ENCODE measurements at places on chromosomes 3 and 15.
A peak's percentile ranks its signal among the peaks of the same experiment; 100 is the strongest.

DNA sequence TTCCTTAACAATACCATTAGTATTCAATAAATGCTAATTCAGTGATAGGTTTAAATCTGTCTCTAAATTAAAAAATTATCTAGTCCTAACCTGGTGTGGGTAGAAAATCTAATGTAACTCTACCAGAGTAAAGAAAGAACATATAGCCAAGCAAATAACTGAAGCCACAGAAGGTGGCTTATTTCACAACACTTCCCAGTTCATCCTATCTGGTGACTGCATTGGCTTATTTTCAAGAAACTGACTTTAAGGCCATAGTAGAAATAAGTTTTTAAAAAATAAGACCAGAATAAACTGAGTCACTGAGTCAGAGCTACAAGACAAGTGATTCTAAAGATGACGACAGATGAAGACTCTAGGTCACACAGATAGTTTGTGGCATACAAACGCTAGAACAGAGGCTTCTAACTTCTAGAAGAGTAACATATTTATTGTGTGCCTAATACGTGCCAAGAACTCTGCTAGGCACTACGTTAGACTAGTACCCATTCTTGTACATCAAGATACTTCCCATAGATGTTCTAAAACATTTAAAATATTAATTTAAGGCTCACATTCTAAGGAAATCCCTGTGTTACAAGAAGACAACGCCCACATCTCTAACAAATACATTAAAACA, 25.9 kb downstream of the TMCC1 start:
- H3K4me3 ChIP-seq, result no peak overlapping the region
- H3K27me3 ChIP-seq, result no peaks in the 10 kb centered on the region
- no peaks in the 10 kb centered on the region for H3K36me3 ChIP-seq
- no peak overlapping the region for H3K27ac ChIP-seq
- no peak for DNase-seq

DNA sequence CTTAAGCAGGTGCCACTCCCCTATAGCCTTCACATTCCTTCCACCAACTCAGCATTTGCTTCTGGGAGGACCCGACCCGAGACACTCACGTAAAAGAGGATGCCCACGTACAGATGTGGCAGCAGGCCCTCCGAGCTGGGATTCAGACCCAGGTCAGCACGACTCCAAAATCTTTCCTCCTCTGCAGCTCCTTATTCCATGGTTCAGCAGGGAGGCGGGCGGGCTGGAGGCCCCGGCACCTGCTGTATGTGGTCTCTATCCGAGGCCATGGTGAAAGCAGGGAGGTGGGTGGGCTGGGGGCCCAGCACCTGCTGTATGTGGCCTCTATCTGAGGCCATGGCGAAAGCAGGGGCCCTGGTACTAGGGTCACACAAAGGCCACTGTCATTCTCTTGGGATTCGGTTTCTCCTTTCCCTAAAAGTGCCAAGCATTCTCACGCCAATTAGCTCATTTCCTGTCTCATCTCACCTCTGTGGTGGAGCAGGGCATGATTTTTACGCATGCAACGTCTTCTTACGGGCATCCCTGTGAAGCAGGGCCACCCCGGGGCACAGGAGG, 5.9 kb upstream of the MUC4 start:
- peaks cover 86% of the 10 kb centered on the region for H3K27me3 ChIP-seq
- peaks cover 4% of the 10 kb centered on the region for H3K4me1 ChIP-seq
- H3K36me3 ChIP-seq, result no peaks in the 10 kb centered on the region
- DNase-seq, result no peak
- H3K4me3 ChIP-seq, result no peak overlapping the region

DNA sequence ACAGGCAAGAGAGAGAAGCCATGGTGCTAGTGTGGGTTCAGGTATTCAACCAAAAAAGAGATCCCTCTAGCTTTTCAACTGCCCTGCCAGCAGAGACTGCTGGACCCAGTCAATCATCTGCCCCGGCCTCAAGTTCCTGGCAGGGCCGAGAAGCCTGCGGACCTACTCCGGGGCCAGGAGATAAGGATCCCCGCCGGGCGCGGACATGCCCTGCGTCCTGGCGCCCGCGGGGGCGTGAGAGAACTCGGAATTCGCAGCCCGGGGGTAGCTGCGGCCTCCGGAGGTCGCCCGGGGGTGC, 821 bp upstream of the MAGI1 start:
- H3K36me3 ChIP-seq, result no peaks in the 10 kb centered on the region
- H3K4me3 ChIP-seq, result peak overlapping the region; percentile 97
- H3K27ac ChIP-seq, result peak overlapping the region; percentile 86
- no peaks in the 10 kb centered on the region for H3K27me3 ChIP-seq
- no peak for DNase-seq

DNA sequence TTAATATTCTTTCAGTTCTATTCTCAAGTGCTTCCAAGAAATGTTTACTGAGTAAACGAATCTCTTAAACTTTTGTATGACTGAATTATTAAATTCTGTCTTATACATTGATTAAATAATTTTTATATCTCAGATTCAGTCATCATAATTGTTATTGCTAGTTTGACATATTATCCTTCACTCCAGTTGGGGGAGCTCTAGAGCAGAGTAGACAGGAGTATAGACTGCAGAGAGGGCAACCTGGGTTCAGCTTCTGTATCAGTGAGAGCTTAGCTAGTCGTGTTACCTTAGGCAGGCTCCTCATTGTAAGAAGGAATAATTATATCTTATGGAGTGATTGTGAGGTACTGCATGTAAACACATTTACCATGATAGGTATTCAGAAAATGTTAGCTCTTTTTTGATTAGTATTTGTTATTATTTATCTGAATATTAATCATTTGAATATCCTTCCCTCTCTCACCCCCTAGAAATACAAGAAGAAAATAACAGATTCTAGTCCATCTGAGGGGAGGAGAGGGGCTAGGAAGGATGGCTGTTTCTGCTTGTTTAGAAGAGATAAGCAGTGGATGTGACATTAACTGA, 31.0 kb upstream of the ZCWPW2 start:
- no peaks in the 10 kb centered on the region for H3K36me3 ChIP-seq
- no peak overlapping the region for H3K27ac ChIP-seq
- H3K4me1 ChIP-seq, result no peaks in the 10 kb centered on the region
- H3K4me3 ChIP-seq, result no peak overlapping the region
- no peaks in the 10 kb centered on the region for H3K27me3 ChIP-seq

GRCh38 chr15:65305776-65306175, 1.3 kb downstream of the RNU5B-1 start:
- H3K36me3 ChIP-seq, result no peaks in the 10 kb centered on the region
- no peaks in the 10 kb centered on the region for H3K27me3 ChIP-seq
- H3K27ac ChIP-seq, result no peak overlapping the region
- DNase-seq, result no peak
- H3K4me3 ChIP-seq, result no peak overlapping the region
- H3K4me1 ChIP-seq, result no peaks in the 10 kb centered on the region

GRCh38 chr3:161430307-161430706, 59.0 kb upstream of the SPTSSB start:
- no peak overlapping the region for H3K27ac ChIP-seq
- no peak overlapping the region for H3K4me3 ChIP-seq
- H3K36me3 ChIP-seq, result no peaks in the 10 kb centered on the region
- H3K4me1 ChIP-seq, result peaks cover 6% of the 10 kb centered on the region
- no peak for DNase-seq
- no peaks in the 10 kb centered on the region for H3K27me3 ChIP-seq

DNA sequence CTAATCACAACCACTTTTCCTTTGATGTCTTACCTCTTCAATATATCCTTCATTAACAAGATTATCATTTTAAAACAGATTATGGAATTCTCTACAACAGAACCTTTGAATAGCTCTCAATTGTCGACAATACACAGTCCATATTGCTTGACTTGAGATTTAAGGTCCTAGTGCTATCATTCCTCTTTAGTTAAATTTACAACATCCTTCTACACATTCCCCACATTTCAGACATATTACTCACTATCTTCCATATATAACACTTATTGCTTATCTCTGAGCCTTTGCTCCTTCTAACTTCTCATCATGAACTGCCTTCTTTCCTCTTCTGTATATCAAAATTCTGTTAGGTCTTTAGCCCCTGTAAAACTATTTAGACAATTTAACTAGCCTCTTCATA, 247.0 kb downstream of the STXBP5L start:
- DNase-seq, result no peak
- no peak overlapping the region for H3K27ac ChIP-seq

GRCh38 chr3:40333416-40333815, 23.9 kb downstream of the EIF1B start:
- H3K27ac ChIP-seq, result no peak overlapping the region
- H3K36me3 ChIP-seq, result no peaks in the 10 kb centered on the region
- no peak overlapping the region for H3K4me3 ChIP-seq
- H3K4me1 ChIP-seq, result no peaks in the 10 kb centered on the region
- DNase-seq, result no peak

DNA sequence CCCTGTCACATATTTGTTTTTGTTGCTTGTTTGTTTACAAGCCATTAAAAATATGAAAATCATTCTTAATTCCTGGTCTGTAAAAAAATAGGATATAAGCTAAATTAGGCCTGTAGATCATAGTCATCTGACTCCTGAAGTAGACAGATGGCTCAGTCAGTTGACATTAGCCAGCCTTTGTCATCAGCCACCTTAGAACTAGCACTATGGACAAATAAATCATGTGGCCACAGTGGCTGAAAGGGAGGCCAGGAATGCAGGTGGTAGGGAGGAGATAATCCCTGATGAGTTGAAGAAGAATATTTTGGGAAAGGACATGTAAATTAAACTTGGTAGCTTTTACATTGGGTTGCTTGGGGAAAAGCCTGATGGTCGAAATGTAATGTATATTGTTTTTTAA, 1544.9 kb downstream of the SI start:
- no peaks in the 10 kb centered on the region for H3K36me3 ChIP-seq
- H3K4me3 ChIP-seq, result no peak overlapping the region
- H3K27me3 ChIP-seq, result no peaks in the 10 kb centered on the region
- H3K4me1 ChIP-seq, result no peaks in the 10 kb centered on the region
- no peak overlapping the region for H3K27ac ChIP-seq

- H3K4me3 ChIP-seq, result no peak overlapping the region
- no peak overlapping the region for H3K27ac ChIP-seq
- H3K4me1 ChIP-seq, result no peaks in the 10 kb centered on the region
- no peaks in the 10 kb centered on the region for H3K36me3 ChIP-seq
- no peak for DNase-seq
- no peaks in the 10 kb centered on the region for H3K27me3 ChIP-seq
Observed at GRCh38 chr3:11530153-11530721, 113.5 kb downstream of the VGLL4 start.

GRCh38 chr15:31303726-31304648, 22.6 kb upstream of the KLF13 start:
- no peaks in the 10 kb centered on the region for H3K36me3 ChIP-seq
- no peaks in the 10 kb centered on the region for H3K27me3 ChIP-seq
- no peak overlapping the region for H3K4me3 ChIP-seq
- no peak for DNase-seq
- H3K27ac ChIP-seq, result no peak overlapping the region
- no peaks in the 10 kb centered on the region for H3K4me1 ChIP-seq

- no peaks in the 10 kb centered on the region for H3K36me3 ChIP-seq
- no peaks in the 10 kb centered on the region for H3K4me1 ChIP-seq
- H3K27me3 ChIP-seq, result no peaks in the 10 kb centered on the region
- no peak overlapping the region for H3K27ac ChIP-seq
Observed at GRCh38 chr3:173755161-173755560, 357.6 kb downstream of the NLGN1 start.

DNA sequence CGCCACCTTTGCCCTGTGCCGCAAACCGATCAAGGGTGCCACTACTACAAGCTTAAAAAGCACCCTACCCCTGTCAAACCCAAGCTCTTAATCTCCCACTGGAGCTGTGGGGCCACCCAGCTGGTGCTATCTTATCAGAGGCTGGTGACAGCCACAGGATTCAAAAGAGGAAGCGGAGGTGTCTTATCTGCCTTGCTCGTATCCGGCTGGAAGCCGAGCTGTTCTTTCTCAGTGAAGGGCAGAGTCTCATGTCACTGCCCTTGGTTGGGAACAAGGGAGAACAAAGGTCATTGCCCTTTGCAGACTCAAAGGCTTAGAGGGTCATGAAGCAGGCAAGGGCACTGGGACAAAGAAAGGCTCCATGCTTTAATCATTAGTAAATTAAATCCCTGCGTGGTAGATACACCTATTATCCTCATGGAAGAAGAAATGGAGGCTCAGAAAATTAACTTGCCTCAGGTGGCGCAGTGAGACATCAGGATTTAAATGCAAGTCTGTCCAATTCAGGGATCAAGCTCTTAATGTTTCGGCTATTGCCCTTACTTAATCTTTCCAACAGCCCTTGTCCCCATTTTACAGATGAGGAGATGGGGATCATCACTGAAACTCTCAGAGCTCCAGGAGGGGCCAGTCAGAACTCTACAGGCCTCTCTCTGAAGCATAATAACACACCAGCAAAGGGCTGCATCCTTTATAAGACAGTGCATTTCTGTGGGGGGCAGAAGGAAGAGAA, 360.0 kb upstream of the PROK2 start:
- no peaks in the 10 kb centered on the region for H3K36me3 ChIP-seq
- H3K4me1 ChIP-seq, result 0 out of 2 replicates have a peak, but pooled peaks cover 6% of the 10 kb centered on the region
- no peaks in the 10 kb centered on the region for H3K27me3 ChIP-seq
- H3K4me3 ChIP-seq, result no peak overlapping the region
- no peak overlapping the region for H3K27ac ChIP-seq
- no peak for DNase-seq

- no peak overlapping the region for H3K27ac ChIP-seq
- H3K36me3 ChIP-seq, result no peaks in the 10 kb centered on the region
- no peaks in the 10 kb centered on the region for H3K27me3 ChIP-seq
Observed at GRCh38 chr3:54797111-54797510, 130.7 kb downstream of the LRTM1 start.

- H3K27ac ChIP-seq, result peak overlapping the region; percentile 37
- H3K4me1 ChIP-seq, result peaks cover 13% of the 10 kb centered on the region
- H3K4me3 ChIP-seq, result peak overlapping the region; percentile 96
Observed at GRCh38 chr3:72444656-72445223, 403.5 kb downstream of the SHQ1 start.

DNA sequence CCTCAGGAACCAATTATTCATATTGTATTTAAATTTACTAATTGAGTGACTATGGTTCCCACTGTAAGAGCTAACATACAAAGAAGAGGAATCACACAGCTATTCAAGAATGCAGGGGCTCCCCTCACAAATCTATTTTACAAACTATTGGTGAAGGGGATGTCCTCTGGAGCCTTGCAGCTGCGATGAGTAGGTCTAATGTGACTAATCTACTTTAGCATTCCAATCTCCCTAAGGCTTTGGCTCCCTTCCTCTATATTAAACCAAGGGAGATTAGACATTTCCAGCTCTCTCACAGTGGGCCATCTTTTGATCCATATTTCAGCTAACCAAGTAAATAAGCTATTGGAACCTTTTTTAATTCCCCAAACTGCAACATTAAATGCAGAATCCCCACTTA, 514.2 kb upstream of the BCHE start:
- H3K4me1 ChIP-seq, result no peaks in the 10 kb centered on the region
- H3K4me3 ChIP-seq, result no peak overlapping the region
- DNase-seq, result no peak
- no peaks in the 10 kb centered on the region for H3K27me3 ChIP-seq
- no peak overlapping the region for H3K27ac ChIP-seq

- H3K36me3 ChIP-seq, result no peaks in the 10 kb centered on the region
- peaks cover 18% of the 10 kb centered on the region for H3K27me3 ChIP-seq
- no peak for DNase-seq
- peak within 1 kb of the TSS; percentile 67 for H3K4me3 ChIP-seq
- no peak within 1 kb of the TSS for H3K27ac ChIP-seq
Observed at GRCh38 chr3:48429960-48430707, at the start of gene PLXNB1. Gene PLXNB1, minus strand, starts transcription at chr3:48430086. Its CDS starts 5,475 bp downstream, at chr3:48424611.
